ENCODE measurements at places on chromosomes 13 and 19. TPM values are rescaled to one million over a fixed set of nuclear protein-coding genes. Genes with fewer than 3 reads are reported as not detected.

GRCh38 chr19:42122691-42123607, 9.3 kb downstream of the POU2F2 start:
- DNase-seq: no peak

DNA sequence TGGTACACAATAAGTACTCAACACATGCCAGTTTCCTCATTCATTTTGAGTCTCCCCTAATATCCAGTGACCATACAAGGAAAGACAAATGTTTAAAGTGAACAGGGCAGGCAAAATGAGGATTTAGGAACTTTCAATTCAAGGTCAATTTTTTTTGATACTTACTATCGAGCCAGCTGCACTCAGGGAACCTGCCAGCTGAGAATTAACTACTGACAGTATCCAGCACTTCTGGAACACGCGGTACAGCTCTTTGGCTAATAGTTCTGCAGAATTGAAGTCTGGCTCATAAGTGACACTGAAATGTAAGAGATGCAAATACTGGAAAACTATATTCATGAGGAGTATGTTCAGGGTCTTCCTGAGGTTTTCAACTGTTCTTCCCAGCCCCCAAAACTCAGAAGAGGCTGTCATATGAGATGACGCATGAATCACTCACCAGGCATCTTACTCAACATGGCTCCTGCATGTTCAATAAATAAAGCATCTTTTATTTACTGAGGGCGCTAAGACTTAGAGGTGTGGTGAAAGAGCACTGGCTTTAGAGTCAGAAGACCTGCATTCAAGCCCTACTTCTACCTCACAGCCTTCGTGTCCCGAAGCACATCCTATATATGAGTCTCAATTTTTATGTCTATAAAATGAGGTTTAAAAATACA, 25.6 kb downstream of the RUBCNL start:
- DNase-seq: no peak

DNA sequence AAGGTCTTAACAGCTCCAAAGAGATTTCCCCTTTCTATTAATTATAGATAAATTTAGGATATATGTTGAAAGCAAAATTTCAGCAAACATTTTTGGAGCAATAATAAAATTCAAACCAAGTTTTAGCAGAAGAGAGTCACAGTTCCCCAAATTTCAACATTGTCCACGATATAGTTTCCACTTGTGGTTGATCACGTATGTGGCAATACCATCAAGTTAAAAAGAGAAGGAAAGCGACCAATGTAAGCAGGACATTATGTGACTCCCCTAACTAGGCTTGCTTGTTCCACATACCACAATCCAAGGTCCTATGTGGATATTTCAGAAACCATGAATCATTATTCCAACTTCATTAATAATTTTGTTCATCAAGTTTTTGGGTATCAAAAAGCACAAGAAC, 52.8 kb downstream of the ELF1 start:
- DNase-seq: no peak

- no peak for DNase-seq
Observed at GRCh38 chr19:1465191-1466016, 13.6 kb downstream of the C19orf25 start.

GRCh38 chr19:11465600-11465999, 15.2 kb downstream of the ELAVL3 start:
- no peak for DNase-seq

- no peak for DNase-seq
Observed at GRCh38 chr13:58617880-58618665, 986.5 kb downstream of the PCDH17 start.

GRCh38 chr13:24251525-24251924, 57.9 kb upstream of the C1QTNF9 start:
- DNase-seq: no peak

DNA sequence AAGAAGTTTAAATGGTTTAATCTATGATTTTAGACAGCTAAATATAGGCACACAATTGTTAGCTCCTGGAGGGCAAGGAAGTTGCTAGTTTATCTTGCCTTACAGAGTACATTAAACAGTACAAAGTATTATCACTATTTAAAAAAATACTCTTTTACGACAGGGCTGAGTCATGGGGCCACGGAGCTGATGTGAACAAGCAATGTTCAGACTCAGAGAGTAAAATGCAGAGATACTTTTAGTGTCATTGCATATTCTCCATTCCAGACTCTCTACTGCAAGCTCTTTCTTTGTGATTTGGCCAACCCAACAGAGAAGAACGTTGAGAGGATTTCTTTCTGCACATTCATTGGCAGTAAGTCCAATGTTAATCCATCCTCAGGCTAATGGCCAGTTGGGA, 352.4 kb downstream of the SPRY2 start:
- no peak for DNase-seq

DNA sequence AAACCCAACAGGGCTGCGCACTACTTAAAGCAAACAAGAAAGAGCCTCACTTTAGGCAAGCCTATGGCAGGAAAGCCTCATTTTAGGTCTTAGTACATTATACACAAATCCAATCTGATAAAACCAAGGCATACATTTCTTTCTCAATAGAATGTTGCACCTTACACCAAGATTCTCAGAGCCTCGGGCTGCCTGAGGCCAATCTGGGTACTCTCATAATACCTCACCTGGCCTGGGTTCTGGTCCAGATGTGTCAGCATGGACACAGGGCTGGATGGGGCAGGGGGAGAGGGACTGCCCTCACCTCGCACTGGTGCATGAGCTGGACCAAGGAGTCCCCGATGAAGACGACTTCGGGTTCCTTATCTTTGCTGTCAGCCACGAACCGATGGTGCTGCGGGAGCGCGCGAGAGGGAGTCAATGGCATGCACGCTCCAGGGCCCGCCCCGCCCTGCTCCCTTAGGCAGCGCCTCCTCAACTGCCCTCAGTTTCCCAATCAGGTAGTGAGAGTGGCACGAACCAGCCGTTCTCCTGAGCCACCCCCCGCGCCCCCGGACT, at the start of gene PRR19:
Gene PRR19, plus strand, starts transcription at position 487 of the 558 bp plus-strand sequence. CDS start 7,453 bp downstream, outside the sequence.
- no peak for DNase-seq

DNA sequence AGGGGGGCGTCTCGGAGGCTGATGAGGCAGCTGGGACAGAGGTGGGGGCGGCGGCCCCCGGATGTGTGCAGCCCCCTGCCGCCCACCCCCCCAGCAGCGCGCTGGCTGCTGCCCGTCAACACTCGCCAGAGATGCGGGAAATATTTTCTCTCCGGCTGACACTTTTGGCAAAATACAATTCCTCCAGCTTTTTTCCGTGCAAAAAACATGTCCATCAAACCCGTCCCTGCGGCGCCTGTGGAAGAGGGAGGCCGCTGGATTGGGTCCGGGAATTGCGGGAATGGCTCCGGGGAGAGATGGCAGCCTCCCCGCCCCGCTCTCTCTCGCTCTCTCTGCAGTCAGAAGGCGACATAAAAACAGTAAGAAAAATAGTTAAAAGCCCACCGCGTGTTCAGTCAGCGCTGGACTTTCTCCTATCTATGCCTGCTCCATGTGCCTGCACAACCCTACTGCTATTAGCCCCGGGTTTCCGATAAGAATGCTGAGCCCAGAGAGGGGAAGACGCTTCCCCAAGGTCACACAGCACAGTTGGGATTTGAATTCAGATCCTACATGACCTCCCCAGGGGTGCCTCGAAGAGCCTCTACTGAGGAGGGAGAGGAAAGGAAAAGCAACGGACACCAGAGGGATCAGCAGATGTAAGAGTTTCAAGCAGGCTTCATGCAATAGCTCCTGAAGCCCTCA, 23.2 kb downstream of the ZNRF4 start:
- no peak for DNase-seq

DNA sequence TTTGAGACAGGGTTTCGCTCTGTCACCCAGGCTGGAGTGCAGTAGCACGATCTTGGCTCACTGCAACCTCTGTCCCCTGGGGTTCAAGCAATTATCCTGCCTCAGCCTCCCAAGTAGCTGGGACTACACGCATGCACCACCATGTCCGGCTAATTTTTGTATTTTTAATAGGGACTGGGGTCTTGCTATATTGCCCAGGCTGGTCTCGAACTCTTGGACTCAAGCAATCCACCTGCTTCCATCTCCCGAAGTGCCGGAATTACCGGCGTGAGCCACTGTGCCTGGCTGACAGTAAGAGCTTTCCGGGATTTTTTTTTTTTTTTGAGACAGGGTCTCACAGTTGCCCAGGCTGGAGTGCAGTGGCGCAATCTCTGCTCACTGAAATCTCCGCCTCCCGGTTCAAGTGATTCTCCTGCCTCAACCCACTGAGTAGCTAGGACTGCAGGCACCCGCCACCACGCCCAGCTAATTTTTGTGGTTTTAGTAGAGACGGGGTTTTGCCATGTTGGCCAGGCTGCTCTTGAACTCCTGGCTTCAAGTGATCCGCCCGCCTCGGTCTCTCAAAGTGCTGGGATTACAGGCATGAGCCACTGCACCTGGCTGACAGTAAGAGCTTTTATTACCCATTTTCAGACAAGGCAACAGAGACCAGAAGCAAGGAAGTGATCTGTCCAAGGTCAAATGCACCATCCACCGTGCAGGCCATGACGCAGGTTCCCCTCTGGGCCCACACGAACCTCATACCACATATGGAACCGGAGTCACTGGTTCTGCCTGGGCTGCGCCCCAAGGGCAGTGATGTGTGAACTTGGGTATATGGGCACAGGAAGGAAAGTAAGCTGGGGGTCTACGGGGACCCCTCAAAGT, 21.0 kb downstream of the RFX1 start:
- DNase-seq: no peak

- no peak for DNase-seq
Observed at GRCh38 chr13:25765266-25765665, 286.6 kb downstream of the SHISA2 start.

GRCh38 chr19:7992575-7992974, 12.9 kb downstream of the ELAVL1 start:
- DNase-seq: no peak

- DNase-seq: no peak
Observed at GRCh38 chr19:19823916-19824315, 2.4 kb upstream of the ZNF506 start.

DNA sequence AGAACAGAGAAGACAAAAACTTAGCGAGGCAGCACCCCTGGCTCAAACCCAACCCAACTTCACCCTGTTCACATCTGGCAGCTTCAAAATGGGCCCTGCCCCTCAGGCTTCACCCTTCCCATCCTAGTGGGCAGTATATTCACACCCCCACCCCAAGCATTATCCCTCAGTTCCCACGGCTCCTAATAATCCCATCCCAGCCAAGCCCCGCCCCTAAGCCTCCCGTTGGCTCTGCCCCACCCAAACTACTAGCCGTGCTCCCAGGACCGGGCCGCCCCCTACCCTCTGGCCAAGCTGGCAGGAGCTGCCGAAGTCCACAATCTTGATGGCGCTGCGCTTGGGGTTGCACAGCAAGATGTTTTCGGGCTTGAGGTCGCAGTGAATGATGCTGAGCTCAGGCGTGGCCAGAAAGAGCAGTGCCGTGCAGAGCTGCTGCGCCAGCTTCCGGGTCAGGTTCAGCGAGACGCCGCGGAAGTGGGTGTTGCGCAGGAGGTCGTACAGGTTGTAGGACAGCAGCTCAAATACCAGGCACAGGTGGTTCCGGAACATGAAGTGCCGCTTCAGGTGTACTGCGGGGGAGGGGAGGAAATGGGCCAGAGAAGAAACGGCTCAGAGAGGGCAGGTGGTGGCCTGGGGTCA, 5.8 kb downstream of the DYRK1B start:
- no peak for DNase-seq

- no peak for DNase-seq
Observed at GRCh38 chr13:78589206-78589605, 14.1 kb downstream of the POU4F1 start.

- peak; percentile 96 for DNase-seq
Observed at GRCh38 chr19:24086974-24087595, at the start of gene ZNF254. TSS of gene ZNF254 (plus strand) at chr19:24087187. CDS start at chr19:24087308, 121 bp downstream.

GRCh38 chr19:57068921-57069697, 50.7 kb upstream of the USP29 start:
- no peak for DNase-seq

DNA sequence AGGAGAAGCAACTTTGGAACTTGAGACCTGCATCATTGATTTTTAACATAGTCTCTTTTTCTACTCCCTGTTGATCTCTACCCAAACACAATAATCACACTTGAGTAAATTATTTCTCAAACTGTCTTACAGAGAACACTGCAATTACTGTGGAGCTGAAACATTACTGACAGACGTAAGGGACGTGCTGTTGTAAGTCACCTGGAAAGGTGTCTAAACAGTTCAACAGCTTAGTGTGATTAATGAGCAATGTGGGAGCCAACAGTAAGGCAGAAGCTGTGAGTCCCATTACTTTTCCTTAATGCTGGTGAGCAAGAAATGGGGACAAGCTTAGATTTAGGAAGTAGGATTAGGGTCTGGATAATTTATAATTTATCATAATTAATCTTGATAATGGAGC, 265.7 kb downstream of the DLEU7 start:
- DNase-seq: no peak

- DNase-seq: no peak
Observed at GRCh38 chr13:67130444-67130843, 99.7 kb downstream of the PCDH9 start.

ACP7 gene
- polyA plus RNA-seq: not detected

ZNF429 gene
- 4.4 TPM for polyA plus RNA-seq

PPP2R1A gene
- polyA plus RNA-seq: 438 TPM

EXOC3L2 gene
- 1.8 TPM for polyA plus RNA-seq

MBD3L3 gene
- polyA plus RNA-seq: not detected

NPAS1 gene
- polyA plus RNA-seq: 1.1 TPM

RGL3 gene
- polyA plus RNA-seq: 37.5 TPM

JOSD2 gene
- 64.0 TPM for polyA plus RNA-seq

ZNF225 gene
- 1.2 TPM for polyA plus RNA-seq

KPTN gene
- polyA plus RNA-seq: 11.1 TPM

NLRP5 gene
- polyA plus RNA-seq: not detected
